Astrocyte of the spinal cord (primary cell): ENCODE measurements at places on chromosomes 2 and 18.

- peak; percentile 95 for DNase-seq
These were observed 145.6 kb downstream of the TGIF1 start for GRCh38 chr18:3595369-3596273.

DNA sequence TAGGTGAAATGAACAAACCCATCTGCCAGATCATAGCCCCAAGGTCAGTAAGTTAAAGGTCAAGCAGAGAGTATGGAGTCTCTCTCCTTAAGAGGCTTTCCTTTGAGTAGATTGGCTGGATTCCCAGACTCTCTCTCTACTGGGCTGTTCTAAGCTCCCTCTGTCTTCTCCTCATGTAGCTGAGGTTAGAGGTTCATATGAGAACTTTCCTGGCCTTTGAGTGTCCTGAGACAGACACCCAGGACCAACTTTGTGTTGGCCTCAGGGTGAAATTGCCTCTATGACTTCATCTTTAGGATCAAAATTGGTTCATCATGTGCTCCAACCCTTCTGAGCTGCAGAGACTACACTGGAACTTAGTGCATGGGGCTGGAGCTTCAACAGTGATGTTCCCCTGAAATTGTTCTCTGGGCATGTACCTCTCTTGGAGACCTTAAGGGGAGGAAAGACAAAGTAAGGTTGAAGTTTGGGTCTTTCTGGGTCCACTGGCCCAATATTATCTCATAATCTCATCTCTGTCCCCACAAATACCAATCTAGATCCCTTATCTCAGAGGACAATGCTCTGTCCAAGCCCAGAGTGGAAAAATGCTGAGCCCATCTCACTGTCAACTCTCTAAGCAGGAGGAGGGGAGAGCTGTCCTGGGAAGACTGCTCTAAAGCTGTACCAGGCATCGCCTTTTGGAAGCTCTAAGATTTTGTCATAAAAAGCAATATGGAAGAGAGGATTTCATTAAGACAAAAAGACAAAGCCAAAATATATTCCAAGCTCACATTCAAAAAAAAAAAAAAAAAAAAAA is 177.3 kb upstream of the ARL4C start:
- no peak for DNase-seq

DNA sequence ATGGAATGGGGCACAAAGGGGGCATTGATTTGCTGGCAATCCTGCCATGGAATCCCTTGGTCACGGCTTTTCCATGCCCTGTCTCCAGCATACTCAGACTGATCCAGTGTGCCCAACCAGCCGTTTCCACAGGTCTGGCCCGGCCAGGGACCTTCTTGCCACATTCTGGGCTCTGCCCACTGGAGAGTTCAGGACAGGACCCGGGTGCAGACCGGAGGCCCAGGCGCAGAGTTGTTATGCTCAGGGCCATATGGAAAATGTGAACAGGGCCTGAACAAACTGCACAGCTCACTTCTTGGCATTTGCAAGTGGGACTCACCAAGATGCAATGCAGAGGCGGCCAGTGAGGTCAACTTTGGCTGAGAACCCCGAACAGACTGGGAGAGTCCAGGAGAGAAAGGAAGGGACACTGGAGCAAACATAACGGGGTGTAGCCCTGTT is 15.6 kb upstream of the ASAP2 start:
- peak; percentile 93 for DNase-seq

- peak; percentile 50 for DNase-seq
These were observed 65.8 kb upstream of the EML6 start for GRCh38 chr2:54657664-54658083.

DNA sequence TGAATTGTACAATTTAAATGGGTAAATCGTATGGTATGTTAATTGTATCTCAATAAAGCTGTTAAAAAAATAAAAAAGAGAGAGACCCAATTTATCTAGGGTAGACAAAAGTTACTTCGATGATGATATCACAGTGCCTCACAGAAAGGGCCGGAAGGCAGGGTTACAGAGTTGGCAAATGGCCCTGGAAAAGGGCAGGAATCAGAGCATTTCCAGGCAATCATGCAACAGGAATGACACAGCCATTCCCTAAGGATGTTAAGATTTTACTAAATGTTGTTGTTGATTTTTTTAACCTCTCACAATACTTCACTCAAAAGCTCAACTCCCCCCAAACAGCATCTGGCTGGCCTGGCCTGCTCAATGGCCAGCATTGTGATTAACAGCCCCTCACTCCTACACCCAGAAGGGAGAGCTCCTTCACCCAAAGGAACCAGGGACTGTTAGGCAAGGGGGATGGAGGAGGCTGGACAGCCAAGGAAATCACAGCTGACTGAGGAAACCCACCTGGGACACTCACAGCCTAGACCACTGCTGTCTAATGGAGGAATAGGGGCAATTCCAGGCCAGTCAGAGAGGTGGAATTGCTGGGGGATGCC is 7.7 kb upstream of the SP100 start:
- peak; percentile 61 for DNase-seq

GRCh38 chr18:55579501-55580270 is 8.3 kb downstream of the TCF4 start:
- no peak for DNase-seq

GRCh38 chr2:122805346-122805745 is 1049.9 kb downstream of the TSN start:
- no peak for DNase-seq

DNA sequence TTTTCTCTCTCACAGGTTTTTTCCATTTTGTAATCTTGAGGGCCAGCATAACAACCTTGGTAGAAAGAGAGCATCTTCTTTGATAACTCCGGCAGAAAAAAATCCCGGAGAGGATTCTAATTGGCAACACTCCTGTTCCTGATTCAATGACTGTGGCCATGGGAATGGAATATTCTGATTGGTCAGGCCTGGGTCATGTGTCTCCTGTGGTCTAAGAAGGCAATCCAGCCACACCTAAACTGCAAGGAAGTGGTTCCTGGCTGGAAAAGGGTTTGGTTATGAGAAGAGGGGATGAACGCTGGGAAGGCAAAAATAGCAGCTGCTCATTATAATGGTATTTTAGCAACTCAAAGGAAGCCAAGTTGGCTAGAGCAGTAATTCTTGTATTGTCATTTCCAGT is 24.8 kb upstream of the ZNF638 start:
- DNase-seq, result peak; percentile 66

DNA sequence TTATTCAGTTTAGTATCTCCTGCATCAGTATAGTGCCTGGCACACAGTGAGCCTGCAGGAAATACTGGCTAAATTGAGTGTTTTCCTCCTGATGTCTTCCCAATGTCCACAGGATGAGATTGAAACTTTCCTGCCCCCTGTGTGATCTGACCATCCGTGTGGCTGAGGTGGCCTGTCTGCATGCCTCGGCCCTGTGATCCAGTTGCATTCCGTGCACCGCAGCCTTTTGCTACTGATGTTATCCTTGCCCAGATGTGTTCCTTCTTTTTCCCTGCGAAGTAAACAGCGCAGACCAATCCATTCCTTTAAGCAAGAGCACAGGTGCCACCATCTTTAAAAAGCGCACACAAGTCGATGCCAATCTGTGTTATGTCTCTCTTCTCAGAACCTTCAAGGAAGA is 462.6 kb downstream of the PTPRM start:
- no peak for DNase-seq

GRCh38 chr18:47263430-47264307 is 12.2 kb upstream of the SKOR2 start:
- no peak for DNase-seq
